Activated CD4-positive, CD25-positive, alpha-beta regulatory T cell (primary cell): ENCODE measurements at places on chromosomes 1 and 21.

- DNase-seq: no peak
Observed at GRCh38 chr1:61337441-61337951, 255.1 kb downstream of the NFIA start.

DNA sequence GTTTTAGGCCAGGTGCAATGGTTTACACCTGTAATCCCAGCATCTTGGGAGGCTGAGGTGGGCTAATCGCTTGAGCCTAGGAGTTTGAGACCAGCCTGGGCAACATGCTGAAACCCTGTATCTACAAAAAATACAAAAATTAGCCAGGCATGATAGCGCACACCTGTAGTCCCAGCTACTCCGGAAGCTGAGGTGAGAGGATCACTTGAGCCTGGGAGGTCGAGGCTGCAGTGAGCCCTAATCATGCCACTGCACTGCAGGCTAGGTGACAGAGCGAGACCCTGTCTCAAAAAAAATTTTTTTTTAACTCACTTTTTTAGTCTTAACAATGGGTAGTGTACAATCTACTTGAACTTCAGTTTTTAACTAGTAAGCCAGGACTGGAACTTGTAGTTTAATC is 137.5 kb downstream of the HS2ST1 start:
- no peak for DNase-seq

- no peak for DNase-seq
Observed at GRCh38 chr1:57986432-57986831, 560.1 kb downstream of the OMA1 start.

DNA sequence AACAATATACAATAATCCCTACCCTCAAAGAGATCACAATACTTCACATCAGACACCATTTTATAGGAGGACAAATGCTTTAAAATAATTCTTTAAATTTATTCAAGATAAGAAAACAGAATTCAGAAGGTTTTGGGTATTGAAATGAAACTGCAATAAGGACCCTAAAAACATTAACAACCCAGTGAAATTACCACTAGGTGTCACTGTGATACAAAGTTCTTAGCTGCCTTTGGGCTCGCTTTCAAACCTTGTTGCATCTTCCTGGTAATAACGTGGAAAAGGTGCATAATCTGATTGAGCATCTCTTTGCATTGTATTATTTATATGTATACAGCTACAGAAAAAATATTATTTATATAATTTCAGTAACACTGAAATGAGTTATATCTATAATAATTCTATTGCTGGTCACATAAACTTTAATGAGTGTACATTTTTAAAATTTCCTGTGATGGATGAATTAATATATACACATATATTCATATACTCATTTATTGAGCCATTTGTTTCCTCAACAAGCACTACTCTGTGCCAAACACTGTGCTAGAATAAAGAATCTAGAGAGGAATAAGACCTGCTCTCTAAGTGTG is 185.2 kb downstream of the FAF1 start:
- DNase-seq: no peak

GRCh38 chr1:175361476-175361875 is 168.9 kb upstream of the KIAA0040 start:
- no peak for DNase-seq
